ENCODE measurements at places on chromosomes 3 and 15. TPM values are rescaled to one million over a fixed set of nuclear protein-coding genes. Genes with fewer than 3 reads are reported as not detected.

The C3orf49 gene
- not detected for total RNA-seq

The TRANK1 gene
- 1.9 TPM for total RNA-seq

The CYP1A2 gene
- total RNA-seq: not detected

The POU1F1 gene
- total RNA-seq: not detected

The VIPR1 gene
- 3.2 TPM for total RNA-seq

The SLC12A1 gene
- total RNA-seq: not detected

The NOX5 gene
- total RNA-seq: 0.14 TPM

The ISG20 gene
- 8.3 TPM for total RNA-seq

The POLG gene
- 47.8 TPM for total RNA-seq

The SST gene
- not detected for total RNA-seq

The ROBO2 gene
- 0.75 TPM for total RNA-seq

The PSTPIP1 gene
- total RNA-seq: 7.1 TPM

The RPUSD2 gene
- 17.1 TPM for total RNA-seq

The TM4SF1 gene
- 79.5 TPM for total RNA-seq

The ARHGAP11A gene
- total RNA-seq: 55.4 TPM

The CLDN16 gene
- total RNA-seq: not detected

DNA sequence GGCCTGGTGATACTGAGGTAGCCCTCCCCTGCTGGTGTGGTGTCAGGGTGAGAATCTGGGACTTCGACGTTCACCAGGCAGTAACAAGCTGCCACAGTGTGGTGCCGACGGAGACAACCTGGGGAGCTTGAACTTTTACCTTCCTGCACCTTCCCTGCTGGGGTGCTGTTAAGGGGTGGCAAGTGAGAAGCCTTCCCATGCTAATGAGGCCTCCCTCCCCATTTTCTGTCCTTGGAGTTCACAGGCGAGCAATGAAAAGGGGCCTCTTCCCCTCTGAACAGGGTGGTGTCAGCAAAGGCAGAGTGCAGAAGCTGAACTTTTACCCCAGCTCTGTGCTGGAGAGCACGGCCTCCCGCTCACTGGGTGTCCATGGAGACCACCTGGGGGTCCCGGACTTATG is 13.5 kb downstream of the MAGEL2 start:
- DNase-seq: no peak

GRCh38 chr3:74415731-74416130 is 198.7 kb downstream of the CNTN3 start:
- no peak for DNase-seq

DNA sequence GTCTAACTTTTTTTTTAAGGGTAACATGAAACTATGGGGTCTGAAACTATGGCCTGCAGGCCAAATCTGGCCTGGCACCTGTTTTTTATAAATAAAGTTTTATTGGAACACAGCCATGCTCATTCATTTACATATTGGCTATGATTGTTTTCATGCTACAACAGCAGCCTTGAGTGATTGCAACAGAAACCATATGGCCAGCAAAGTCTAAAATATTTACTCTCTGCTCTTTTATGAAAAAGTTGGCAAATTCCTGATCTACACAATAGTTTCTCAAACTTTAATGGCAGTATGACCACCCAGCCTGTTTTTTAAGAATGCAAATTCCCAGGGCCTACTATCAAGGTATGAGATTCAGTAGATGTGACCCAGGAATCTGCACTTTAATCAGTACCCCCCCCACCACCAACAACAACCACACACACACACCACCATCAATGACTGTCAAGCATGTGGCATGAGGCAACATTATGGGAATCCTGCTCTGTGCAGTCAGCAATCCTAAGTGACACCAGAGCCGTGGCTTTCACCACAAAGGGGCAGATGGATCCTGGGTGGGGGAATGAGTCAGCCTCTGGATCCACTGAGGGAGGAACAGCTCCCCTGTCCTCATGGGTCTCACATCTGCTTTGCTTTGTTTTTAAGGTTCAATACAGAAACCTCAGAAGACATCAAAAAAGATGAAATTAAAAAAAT is 142.8 kb downstream of the NTRK3 start:
- DNase-seq: no peak

DNA sequence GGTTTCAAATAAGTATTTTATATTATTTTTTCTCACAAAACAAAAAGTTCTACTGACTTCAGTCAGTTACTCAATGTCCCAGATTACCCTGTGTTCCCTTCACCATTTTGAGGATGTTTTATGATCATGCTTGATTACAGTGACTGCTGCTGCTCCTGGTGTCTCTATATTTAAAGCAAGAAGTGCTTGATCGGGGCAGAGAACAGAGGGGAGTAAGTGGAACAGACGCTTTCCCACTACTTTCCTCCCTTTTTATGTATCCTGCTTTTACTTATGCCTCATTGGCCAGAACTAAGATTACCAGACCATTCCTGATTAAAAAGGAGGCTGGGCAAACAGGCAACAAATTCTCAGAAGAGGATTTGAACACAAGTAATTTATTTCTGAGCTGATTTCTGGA is 612.1 kb downstream of the VGLL3 start:
- DNase-seq: no peak

DNA sequence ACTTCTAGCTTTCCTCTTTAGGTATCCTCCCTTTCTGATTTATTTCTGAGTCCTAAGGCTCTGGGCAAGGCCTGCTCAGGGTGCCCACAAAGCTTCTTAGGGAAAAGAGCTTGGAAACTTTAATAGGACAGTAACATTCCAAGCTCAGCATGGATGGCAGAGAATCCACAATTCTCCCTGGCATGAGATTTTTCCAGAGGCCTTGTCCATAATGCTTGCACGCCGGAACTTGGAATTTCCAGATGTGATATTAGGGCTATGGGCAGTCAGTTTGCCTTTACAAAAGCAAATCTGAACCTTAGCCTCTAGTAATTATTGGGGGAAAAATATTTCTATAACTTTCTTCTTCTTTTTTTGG is 139.0 kb upstream of the RBMS3 start:
- DNase-seq: no peak

GRCh38 chr3:138460536-138461205 is 26.3 kb downstream of the ESYT3 start:
- no peak for DNase-seq

DNA sequence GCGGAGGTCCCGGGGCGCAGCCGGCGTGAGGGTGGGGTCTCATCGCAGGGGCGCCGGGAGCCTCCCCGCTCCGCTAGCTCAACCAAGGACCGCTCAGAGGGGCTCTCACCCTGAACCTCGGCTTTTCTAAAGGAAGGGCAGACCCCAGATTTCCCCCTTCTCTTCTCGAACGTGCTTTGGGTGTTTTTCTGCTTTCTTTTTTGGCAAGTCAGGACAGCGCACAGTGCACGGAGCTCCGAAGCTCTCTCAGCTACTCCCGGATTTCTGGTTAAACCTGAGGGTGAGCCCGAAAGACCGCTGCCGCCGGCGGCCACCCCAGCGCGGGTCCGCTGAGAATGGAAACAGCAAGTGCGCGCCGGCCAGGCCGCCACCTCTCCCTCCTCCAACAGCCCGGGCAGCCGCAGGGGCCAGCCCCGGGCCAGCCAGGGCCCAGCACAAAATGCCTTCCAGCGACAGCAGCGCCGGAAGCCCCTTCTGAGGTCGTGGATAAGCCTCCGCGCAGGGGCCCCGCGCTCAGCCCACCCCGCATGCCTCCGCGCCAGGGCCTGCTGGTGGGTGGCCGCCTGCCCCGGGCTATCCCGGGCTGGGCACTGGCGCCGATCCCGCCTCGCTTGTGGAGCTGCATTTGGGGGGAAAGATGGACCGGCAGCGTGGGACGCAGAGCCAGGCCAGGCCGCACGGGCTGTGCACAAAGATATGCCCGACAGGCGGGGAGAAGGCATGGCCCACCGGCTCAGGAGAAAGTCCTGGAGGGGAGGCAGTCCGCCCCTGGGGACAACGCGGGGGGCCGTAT is 8.2 kb upstream of the OCA2 start:
- no peak for DNase-seq

DNA sequence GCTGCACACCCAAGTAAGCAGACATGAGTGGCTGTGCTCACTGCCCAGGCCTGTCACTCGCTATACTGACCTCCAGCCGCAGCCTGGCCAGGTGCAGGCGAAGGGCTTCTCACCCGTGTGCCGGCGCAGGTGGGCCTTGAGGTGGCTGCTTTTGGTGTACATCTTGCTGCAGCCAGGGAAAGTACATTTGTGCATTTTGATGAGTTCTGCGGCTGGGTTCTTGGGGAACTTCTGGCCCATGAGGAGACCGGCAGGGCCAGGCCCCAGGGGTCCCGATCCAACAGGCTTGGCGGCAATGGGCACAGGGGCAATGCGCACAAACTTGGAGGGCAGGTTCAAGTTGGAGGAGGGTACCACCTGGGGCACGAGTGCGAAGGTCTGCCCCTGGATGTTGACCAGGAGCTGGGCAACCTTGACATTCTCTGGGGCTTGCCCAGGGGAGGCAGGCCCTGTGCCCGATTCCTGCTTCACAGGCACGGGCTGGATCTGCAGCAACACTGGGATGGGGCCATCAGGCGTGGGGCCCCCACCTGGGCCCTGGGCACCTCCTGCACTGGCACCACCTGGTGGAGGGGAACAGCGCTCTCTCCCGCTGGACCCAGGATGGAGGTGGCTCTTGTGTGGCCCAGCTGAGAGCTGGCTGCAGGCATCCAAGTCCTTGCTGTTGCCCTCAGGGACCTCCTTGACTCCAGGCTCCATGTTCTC is 5.3 kb downstream of the KLF15 start:
- DNase-seq: no peak

- no peak for DNase-seq
These were observed 271.7 kb downstream of the UACA start for GRCh38 chr15:70491641-70492040.

- no peak for DNase-seq
These were observed 441.3 kb downstream of the TBL1XR1 start for GRCh38 chr3:176755977-176756376.

- DNase-seq: no peak
These were observed 28.4 kb downstream of the THSD4 start for GRCh38 chr15:71143373-71144310.

DNA sequence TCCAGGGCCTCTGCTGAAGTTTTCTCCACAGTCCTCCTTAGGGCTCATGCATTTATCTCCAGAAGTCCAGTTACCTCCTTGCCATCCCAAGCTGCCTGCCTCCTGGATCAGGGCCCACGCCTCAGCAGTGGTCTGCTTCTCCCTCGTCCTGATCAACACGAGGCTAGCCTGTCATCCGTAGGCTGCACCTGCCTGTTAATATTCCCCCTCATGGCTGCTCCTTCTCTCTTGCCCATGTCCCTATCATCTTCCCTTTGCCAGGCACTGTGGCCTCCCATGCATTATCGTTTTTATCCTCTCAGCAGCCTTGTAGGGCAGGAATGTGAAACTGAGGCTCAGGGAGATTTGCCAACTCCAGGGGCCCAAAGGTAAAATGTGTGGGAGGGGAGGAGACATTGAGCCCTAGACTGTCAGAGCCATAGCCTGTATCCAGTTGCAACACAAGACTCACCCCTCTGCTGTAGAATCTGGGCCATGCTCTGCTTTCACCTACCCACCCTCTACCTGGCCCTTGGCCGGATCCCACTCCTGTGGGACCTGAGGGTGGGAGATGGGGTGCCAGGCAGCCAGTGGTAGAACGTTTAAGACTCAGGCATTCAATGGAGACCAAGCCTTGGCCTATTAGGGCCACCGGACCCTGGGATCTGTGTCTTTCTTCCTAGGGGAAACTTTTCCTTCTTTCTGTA is 4.6 kb downstream of the GRM2 start:
- no peak for DNase-seq

GRCh38 chr3:6528951-6529350 is 332.0 kb upstream of the GRM7 start:
- peak; percentile 84 for DNase-seq

GRCh38 chr3:180420804-180421203 is 181.2 kb upstream of the TTC14 start:
- no peak for DNase-seq

- no peak for DNase-seq
These were observed 1.8 kb downstream of the LIMD1 start for GRCh38 chr3:45596290-45596791.

- DNase-seq: no peak
These were observed 45.0 kb downstream of the MED12L start for GRCh38 chr3:151130428-151130827.

DNA sequence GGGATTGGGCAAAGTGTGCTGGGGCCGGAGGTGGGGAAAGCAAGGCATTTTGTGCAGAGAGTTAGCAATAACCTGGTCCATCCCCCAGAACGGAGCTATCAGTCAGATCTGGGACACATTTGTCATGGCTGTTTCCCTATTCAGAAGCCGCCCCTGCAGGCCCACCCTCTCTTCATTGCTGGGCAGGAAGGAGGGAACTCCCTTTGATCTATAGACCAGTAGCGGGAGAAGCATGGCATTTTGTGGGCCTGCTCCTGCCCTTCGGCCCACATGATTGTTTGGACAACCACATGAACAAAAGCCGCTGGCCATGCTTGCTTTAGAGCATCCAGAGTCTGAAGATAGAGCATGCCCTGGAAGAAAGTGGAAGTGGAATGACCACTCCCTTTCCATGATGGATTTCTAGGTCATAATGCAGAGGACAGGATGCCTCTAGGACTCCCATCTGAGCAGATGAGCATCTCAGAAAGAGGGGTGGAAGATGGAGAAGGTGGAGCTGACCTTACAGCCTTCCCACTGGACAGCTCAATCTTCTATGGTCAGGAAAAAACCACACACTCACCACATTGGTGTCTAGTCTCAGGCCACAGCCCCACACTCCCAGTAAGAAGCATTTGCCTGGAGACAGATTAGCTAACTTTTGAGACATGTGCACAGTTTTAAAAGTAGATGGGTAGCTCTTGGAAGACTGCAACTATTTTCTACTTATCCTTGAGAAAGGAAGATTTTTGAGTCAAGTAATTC is 11.9 kb upstream of the LRTM1 start:
- DNase-seq: no peak

DNA sequence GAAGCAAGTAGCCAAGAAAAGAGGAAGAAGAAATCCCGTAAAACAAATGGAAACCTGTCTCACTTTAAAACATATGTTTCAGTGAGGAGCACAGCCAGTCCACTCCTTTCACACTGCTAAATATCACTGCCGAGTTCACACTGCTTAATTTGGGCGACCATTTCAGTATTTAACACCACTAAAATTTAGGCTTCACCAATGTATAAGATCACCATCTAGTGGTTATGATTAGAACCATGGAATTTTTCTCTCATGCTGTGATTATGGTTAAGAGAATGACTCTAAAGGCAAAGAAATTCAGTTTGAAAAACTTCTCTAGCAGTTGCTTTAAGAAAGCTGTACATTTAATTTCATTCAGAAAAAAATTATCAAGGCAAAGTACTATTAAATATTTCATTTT is 16.6 kb downstream of the SLC4A7 start:
- DNase-seq: peak; percentile 26

DNA sequence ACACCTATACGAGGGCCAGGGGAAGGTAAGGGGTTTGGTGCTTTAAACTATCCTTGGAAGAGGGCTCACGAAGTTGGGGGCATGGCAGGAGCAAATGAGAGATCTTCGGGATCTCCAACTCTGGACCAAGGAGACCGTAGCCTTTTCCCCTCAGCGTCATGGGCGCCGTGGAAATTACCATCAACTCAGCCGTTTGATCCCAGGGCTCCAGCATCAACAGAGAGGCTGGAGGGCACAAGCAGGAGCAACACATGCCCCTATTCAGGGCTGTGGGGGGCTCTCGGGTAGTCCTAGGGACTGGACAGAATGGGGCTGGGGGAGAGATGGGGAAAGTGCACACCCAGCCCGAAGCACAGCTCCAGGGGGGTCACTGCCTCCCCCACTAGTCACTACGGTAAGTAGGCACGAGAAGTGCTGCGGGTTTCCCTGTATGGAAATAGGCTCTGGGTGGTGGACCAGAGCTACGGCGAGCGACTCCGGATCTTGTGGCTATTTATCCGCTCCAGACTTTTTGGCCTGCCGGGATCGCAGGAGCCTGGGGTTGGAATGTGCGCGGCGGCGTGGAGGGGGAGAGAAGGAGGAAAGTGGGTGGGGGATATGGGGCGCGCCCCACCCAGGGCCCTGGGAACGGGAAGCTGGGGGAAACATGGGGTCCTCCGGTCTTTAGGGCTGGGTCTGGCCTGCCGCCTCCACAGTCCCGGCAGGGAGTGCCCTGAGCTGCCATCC is 539 bp upstream of the LAMB2 start:
- peak; percentile 75 for DNase-seq
